Suppressor macrophage (primary cell): ENCODE measurements at places on chromosomes 7 and 10.
A peak's percentile ranks its signal among the peaks of the same experiment; 100 is the strongest.

DNA sequence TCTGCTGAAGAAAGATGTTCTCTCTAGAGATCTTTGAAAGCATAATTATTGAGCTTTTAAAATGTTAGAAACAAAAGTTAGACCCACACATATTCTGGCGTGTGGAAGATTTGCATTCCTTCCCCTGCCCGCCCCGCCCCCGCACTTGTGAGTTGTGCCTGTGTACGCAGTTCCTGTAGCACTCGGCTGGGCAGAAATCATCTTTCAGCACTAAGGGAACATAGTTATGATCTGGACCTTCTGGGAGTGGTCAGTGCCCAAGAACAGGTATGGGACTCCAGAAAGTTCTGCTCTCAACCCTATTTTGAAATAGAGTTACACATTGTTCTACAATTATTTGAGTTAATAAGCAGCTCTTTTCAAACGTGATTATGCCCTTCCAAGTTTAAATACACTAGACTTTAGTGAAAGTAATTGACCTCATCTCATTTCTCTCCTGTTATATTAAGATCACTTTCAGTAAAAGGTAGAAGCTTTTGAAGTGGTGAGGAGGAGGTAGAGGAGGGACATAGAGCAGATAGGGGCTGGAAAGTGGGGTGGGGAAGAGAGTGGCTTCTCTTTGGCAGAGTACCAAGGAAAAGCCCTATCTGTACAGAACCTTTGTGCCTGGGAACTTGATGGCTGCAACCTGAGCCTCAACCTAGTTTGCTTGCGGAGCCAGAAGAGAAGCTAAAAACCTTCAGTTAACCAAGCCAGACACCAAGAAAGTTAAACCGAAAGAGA is 5.7 kb downstream of the BLVRA start:
- peak; percentile 91 for DNase-seq

DNA sequence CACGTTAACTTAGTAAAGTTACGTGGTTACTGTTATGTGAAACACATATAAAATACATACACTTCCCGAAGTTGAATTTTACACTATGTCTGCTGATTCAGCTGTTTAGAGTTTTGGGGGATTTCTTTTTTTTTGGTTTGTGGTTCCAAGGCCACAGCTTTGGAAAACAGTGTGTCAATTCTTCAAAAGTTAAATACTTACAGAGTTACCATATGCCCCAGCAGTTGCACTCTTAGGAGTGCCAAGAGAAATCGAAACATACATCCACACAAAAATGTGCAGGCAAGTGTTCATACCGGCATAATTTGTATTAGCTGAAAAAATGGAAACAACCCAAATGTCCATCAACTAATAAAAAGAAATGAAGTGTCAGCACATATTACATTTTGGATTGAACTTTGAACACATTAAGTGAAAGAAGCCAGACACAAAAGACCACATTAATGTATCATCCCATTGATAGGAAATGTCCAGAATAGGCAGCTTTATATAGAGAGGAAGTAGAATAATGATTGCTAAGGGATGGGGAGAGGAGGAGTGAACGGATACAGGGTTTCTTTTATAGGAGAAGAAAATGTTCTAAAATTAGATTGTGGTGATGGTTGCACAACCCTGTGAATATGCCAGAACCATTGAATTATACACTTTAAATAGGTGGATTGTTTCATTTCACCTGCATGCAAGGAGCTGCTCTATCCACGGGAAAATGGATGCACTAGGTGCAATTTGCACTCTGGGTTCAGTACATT is 17.6 kb downstream of the APBB1IP start:
- DNase-seq: no peak

- DNase-seq: no peak
These were observed 2.6 kb downstream of the MYO1G start for GRCh38 chr7:44976040-44976745.

GRCh38 chr10:29970012-29970396 is 89.4 kb downstream of the JCAD start:
- no peak for DNase-seq

DNA sequence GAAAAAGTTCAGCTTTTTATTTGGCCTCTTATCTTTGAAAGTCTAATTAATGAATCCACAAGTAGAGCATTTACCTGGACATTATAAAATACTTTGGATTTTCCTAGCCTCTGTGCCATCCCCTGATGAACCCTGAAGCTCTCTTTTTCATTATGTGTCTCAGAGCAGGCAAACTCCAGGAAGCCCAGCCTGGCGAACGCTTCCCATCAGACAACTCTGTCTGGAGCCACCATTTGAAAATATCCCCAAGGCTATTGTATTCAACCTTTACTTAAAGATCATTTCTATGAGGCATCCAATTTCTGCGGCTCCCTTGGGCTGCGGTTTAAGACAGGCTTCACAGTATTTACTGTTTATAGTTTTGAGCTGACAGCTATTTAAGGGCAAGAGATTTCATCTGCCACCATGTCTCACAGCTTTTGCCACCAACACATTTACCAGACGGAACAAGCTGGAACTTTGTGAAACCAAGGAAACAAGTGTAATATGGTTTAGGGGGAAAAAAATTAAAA is 257.2 kb upstream of the GLI3 start:
- no peak for DNase-seq

DNA sequence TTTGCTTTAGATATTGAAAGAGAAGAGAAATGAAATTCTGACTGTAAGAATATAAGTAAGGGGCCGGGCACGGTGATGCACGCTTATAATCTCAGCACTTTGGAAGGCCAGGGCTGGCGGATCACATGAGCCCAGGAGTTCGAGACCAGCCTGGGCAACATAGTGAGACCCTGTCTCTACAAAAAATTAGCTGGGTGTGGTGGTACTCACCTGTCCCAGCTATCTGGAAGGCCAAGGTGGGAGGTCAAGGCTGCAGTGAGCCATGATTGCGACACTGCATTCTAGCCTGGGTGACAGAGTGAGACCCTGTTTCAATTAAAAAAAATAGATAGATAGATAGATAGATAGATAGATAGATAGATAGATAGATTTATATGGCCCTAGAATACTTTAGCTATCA is 82.3 kb downstream of the BTRC start:
- DNase-seq: no peak

DNA sequence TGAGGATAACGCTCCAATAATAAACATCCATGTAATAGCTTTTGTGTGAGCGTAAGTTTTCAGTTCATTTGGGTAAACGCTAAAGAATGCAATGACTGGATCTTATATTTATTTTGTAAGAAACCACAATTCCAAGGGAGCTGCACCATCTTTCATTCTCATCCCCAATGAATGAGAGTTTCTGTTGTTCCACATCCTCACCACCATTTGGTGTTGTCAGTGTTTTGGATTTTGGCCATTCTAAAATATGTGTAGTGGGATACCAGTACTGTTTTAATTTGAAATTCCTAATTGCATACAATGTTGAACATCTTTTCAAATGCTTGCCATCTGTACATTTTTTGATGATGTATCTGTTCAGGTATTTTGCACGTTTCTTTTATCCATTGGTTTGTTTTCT is 50.9 kb upstream of the SEMA3D start:
- DNase-seq: no peak

- no peak for DNase-seq
These were observed 128.9 kb downstream of the AMPH start for GRCh38 chr7:38502289-38502688.

GRCh38 chr7:1752771-1753563 is 82.9 kb downstream of the ELFN1 start:
- DNase-seq: no peak

DNA sequence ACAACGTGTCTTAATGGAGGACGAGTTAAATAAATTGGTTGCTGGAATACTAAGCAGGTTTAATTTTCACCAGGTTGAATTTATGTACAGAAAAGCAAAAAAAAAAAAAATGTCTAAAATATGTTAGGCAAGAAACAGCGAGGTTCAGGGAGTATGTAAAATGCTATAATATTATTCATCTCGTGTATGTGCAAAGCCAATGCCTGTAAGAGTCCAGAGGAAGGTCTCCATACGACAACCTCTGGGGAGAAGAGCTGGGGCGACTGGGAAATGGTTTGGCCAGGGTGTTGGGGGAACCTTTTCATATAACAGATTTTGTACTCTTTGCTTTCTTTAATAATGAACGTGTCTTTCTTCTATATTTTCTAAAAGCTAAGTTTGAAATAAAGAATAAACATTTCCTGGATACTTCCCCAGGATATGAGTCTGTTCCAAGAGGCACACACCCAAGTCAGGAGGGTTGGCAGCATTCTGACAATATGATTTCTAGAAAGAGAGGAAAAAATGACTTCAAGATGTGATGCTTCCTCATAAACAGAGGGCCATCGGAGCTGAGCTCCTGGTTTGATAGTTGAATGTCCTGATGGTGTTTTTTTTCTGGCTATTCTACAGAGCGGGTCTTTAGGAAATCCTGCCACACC is 208.6 kb upstream of the MGMT start:
- no peak for DNase-seq

DNA sequence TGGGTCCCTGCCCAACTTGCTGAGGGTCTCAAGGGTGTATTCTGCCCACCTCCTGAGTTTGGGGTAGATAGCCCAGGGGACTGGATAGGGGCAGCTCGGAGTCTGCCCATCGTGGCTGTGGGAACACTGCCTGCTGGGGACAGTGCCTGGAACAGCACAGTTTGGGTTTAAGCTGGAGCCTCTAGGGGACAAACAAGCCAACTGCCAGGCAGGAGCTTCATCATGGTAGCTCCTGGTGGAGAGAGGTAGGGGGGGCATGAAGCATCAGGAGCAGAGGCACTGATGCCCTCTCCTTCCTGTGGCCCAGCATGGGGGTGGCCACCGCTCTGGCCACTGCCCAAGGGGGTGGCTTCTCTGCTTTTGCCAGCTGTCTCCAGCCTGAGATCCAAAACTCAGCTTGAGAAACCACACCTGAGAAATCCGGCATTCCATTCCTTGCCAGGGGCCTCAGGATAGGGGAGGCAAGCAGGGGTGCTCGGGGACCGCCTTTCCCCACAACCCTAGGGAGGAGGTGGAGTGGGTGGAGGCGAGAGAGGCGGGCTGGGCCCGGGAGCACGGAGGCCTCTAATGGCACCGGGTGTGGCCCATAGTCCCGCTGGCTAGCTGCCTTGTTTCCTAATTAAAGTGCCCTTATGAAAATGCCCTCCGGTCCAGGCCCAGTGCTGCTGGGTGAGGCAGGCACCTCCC is 47.6 kb downstream of the UNC5B start:
- DNase-seq: no peak

DNA sequence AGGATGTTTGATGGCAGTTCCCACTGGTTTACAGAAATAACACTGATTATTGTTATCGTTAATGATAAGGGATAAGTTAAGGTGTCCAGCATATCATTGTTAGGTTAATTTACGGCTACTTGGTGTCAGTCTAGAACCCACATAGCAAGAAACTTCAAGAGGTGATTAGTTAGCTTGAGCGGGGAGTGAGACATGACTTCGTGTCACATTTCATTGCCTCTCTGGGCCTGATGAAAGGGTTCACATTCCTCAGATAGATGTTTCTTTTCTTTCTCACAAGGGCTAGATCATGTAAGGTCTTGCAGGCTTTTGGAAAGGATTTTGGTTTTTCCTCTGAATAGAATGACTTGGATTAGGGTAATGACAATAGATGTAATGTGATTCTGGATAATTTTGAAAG is 26.7 kb downstream of the WAC start:
- DNase-seq: no peak

GRCh38 chr7:92116949-92117348 is 17.3 kb downstream of the CYP51A1 start:
- no peak for DNase-seq

GRCh38 chr7:83677180-83677866 is 28.4 kb upstream of the SEMA3E start:
- DNase-seq: no peak

DNA sequence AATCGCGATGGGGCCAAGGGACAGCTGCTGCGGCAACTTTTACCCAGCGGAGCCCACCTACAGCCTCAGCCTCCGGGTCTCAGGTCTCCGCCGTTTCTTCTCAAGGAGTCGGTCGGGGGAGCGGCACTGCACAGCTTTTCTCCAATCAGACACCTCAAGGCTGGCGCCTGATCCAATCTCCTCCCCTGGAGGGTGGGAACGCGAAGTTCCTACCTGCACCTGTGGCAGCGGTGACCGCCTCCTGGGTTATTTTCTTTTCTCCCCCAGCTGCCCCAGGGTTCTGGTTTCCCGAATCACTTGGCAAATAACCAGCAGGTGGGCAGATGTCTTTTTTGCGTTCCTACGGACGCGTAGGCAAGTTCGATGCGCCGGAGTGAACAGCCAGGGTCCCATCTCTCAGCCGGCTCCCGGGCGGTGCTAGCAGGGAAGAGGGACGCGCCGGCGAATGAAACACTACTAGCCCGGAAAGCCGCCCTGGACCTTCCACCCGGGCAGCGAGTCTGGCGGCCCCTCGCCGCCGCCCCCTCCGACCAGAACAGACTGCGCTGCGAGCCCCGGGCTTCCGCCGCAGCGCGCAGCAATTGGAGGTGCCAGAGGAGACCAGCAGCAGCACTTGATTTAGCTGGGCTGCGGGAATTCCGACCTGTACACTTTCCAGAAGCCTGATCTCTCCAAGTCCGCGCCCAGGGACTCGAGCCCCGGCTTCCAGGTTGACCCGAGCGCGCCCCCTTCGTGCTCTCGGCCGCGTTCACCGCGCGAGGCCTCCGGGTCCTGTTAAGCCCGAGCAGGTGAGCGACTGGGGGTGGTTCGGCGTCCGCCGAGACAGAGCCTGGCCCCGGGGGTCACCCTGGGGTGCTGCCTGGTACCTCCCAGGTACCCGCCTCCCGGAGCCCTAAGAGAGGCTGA is at the start of gene PRR15:
Gene PRR15, plus strand, starts transcription at position 246 of the 906 bp plus-strand sequence. CDS start 2,495 bp downstream, outside the sequence.
- DNase-seq: peak; percentile 20

GRCh38 chr10:86225103-86225782 is 141.4 kb downstream of the GRID1 start:
- peak; percentile 71 for DNase-seq

DNA sequence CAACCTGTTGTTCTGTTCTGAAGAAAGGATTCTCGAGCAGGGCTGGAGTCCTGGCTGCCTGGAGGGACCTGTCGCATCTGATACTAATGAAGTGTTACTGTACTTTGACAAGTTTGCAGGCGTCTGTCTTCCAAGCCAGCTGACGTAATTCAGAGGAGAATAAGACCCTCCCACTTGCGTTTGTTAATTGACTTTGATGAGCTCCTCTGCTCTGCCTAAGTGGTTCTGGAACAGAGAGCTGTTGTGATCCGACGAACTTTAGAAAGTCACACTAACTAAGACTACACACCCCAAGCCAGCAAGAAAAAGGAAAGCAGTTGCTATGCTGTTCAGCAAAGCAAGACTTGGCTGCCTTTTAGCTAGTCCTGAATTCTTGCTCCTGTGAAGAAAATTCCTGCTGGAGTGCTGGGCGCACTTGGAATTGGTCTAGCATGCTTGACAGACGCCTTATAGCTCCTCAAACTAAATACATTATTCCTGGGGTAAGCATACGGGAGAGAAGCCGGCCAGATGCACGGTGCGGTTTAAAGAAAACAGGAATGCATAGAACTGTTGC is 200.3 kb downstream of the CACNB2 start:
- no peak for DNase-seq

GRCh38 chr7:95687759-95688343 is 84.5 kb upstream of the DYNC1I1 start:
- peak; percentile 22 for DNase-seq
